ENCODE measurements at places on chromosomes 11 and 22.

DNA sequence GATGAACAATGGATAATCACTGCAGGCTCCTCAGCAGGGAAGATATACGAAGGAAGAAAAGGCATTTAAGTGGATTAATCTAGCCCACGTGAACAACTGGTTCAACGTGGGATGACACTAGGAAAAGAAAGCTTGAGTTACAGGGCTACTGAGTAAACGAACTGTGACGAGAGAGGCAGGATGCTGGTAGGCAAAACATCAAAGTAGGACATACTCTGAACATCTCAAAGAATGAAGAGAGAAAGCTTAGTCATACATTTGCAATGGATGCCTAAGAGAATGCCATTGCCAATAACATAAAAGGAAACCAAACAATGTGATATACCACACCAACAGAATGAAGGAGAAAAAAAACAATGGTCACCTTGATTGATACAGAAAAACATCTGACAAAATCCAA, 12.9 kb downstream of the USP28 start:
- DNase-seq: no peak

- DNase-seq: no peak
These were observed 25.1 kb downstream of the MRGPRG start for GRCh38 chr11:3193373-3194015.

GRCh38 chr22:29798318-29798717, 31.1 kb downstream of the UQCR10 start:
- no peak for DNase-seq

DNA sequence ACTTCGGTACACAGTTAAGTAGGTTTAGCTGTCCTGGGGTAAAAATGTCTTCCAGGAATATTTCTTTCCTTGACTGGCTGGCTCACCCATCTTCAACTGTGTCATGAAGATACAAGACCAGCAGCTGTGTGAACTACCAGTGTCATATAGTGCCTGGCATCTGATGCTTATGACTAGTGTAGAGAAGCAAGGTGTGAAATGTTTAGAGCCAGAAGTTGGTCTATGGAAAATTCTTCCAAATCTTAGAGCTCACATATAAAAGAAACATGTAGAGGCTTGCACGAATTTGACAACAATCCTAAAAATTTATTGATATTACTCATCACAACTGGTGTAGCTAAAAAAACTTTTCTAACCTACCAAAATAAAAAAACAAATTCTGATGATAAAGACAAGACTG, 54.4 kb downstream of the ARL14EP start:
- DNase-seq: no peak

- DNase-seq: no peak
These were observed 82.3 kb upstream of the PHOX2A start for GRCh38 chr11:72326151-72326848.

- DNase-seq: no peak
These were observed 594.1 kb downstream of the BRD1 start for GRCh38 chr22:49233507-49234100.

DNA sequence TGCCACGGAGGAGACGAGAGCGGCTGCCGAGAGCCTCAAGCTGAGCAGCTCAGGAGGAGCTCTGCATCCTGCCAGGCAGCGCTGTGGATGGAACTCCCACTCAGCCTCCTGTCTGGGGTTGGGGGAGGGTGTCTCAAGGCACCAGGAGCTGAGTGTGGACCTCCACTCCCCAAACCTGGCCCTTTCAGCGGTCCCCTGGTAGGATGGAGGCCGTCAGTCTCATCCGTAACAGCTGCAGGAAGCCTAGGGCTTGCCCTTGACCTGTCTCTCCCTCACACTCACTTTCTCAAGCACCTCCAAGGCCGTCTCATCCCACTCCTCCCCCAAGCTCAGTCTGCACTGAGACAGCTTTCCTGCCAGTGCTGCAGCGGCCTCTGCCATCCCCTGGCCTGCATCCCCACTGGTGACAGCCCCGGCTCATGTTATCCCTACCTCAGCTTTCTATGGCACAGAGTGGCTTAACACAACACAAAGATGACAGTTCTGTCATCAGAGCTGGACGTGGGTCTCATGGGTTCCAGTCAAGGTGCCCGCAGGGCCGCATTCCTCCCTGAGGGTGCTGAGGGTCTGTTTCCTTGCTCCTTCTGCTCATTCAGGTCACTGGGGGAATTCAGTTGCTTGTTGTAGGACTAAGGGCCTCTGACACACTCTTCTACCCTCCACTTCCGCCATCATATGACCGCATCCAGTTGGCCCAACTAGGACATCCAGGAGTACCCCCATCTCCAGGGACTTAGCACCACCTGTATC, 341.9 kb upstream of the B3GAT1 start:
- no peak for DNase-seq

Measured in stimulated activated CD4-positive, alpha-beta T cell treated with anti-CD3 and anti-CD28 coated beads, TNF-alpha, amount 100 ng/mL, for 1 hour (primary cell).